ENCODE measurements at places on chromosomes 7 and 10. TPM values are rescaled to one million over a fixed set of nuclear protein-coding genes. Genes with fewer than 3 reads are reported as not detected.

TDRD1 gene
- not detected for total RNA-seq

SORBS1 gene
- 713 TPM for total RNA-seq

SYT15B gene
- not detected for total RNA-seq

HEPACAM2 gene
- 6.4 TPM for total RNA-seq

NSUN6 gene
- total RNA-seq: 11.2 TPM

CNOT4 gene
- total RNA-seq: 4.6 TPM

GRCh38 chr7:74294191-74294998 lies 5.2 kb downstream of the CLIP2 start:
- DNase-seq: no peak

- no peak for DNase-seq
Measured at GRCh38 chr7:151764056-151764920, 112.6 kb downstream of the PRKAG2 start.

- peak; percentile 74 for DNase-seq
Measured at GRCh38 chr7:77199013-77199966, at the start of gene FGL2. TSS of gene FGL2 (minus strand) at chr7:77199819. CDS start at chr7:77199793, 26 bp downstream.

GRCh38 chr10:21130683-21131442 lies 233.8 kb upstream of the NEBL start:
- DNase-seq: no peak

GRCh38 chr7:29987811-29988317 lies 1.7 kb downstream of the SCRN1 start:
- peak; percentile 68 for DNase-seq

DNA sequence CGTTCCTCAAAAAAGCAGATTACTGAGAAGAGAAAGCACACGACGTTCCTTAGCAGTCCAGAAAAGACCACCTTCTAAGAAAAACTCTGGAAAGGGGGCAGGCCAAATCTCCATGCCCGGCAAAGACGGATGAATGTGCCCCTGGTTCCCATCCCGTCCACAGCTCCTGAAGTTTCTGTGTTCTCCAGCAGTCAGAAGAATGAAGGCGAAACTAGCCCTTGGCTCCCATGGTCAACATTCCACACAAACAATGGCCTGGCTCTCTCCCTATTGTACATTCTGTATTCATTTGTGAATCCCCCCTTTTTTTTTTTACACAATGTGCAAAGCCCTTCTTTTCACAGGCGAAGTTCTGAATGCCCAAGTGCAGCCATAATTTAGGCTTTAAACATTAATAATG lies 5.3 kb downstream of the CTBP2 start:
- DNase-seq: no peak

GRCh38 chr7:50212666-50213621 lies 91.6 kb upstream of the IKZF1 start:
- DNase-seq: peak; percentile 29

DNA sequence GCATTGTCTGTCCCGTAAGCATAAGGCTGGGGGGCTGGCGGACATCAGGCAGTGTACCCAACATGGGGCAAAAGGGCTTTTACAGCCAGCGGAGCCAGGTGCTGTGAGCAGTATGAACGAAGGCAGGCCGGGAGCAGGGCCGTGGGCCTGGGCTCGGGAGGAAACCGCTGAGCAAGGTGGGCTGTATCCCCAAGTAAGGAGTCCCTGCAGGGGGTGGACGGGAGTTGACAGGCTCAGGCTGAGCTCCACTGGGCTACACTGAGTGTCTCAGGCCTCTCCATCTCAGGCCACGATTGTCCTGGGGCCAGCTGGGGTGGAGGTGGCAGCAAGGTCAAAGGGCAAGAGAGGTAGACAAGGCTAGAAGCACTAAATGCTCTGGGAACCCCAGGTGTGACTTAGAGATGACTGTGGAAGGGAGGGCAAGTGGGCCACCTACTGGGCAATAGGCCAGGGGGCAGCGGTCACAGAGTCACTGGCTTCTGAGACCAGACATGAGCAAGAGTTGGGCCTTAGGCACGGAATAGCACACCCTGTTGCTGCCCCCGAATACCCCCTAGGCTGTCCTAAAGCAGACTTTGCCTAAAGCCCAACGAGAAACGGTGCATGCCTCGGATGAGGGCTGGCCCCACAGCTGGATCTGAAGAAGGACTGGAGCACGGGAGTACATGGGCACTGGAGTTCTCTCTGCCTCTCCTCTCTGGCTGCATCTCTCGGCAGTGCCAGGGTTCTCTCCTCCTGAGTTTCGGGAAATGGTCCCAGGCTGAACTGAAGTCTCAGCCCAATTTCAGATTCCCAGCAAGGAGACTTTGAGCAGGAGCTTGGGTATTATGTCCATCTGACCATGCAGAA lies 10.8 kb upstream of the RAMP3 start:
- no peak for DNase-seq

DNA sequence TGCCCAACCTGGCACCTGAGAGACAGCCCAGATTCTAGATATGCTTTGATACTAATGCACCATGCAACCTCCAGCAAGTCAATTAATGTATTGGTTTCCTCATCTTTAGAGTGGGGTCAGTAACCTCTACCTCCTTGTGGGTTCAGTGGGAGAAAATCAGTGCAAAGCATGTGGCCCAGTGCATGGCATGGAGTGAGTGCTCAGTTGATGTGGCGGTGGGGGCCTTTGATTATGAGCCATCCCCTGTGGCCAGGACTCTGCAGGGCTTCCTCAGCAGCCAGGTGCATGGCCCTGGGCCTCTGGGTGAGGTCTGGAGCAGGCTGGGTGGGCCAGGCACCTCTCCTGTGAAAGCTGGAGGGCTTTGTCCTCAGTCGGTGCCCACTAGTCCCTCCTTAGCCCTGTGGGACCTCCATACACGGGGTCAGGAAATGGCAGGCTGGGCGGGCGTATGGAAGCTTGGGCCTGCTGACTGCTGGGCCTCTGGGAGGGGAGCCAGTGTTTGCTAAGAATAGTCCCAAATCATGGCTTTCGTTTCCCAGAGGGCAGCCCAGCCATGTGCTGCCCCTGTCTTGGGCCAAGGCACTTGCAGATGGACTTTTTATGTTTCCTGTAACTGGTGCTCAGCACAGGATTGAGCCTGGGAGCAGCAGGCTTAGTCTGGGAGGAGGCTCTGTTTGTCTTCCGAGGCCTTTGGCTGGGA lies 3.4 kb downstream of the PALD1 start:
- no peak for DNase-seq

DNA sequence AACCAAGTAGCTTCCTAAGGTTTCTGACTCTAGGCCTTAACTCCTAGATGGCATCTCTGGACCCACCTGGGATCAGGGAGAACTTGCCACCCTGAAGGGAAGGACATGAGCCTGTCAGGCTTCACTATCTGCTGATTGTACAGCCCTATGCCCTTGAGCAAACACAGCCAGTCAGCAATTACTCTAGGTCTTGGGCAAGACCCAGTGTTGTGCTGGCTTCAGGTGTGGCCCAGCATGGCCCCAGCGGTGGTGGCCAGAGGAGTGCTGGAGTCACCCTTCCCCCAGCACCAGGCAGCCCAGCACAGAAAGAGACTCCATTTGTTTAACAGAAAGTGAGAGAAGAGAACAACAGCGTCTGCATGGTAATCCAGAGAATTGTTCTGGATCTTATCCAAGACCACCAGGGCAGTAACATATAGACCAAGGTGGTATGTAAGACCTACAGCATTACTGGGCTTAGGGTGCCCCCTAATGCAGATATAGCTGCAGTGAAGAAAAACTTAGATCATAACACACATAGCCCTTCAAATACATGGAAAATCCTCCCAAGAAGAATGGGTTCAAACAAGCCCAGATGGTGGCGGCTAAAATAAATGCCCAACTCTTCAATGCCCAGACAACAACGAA lies 207.7 kb downstream of the MAGI2 start:
- DNase-seq: no peak

- DNase-seq: no peak
Measured at GRCh38 chr7:158185653-158186052, 402.0 kb downstream of the PTPRN2 start.

DNA sequence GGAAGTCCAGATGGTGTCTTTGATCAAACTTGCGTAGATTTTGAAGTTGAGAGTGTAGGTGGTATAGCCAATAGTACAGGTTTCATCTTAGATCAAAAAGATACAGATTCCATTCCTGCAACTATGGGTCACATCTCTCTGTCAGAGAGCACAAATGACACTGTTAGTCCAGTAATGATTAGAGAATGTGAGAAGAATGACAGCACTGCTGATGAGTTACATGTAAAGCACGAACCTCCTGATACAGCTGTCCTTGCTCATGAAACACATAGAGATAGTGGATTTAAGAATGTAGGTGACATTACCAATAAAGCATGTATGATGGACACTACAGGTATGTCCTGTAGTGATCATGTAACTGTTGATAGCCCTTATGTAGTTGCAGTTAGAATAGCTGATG lies 59.1 kb downstream of the LOXL4 start:
- no peak for DNase-seq

- DNase-seq: no peak
Measured at GRCh38 chr7:26487780-26488515, 196.3 kb downstream of the SNX10 start.

DNA sequence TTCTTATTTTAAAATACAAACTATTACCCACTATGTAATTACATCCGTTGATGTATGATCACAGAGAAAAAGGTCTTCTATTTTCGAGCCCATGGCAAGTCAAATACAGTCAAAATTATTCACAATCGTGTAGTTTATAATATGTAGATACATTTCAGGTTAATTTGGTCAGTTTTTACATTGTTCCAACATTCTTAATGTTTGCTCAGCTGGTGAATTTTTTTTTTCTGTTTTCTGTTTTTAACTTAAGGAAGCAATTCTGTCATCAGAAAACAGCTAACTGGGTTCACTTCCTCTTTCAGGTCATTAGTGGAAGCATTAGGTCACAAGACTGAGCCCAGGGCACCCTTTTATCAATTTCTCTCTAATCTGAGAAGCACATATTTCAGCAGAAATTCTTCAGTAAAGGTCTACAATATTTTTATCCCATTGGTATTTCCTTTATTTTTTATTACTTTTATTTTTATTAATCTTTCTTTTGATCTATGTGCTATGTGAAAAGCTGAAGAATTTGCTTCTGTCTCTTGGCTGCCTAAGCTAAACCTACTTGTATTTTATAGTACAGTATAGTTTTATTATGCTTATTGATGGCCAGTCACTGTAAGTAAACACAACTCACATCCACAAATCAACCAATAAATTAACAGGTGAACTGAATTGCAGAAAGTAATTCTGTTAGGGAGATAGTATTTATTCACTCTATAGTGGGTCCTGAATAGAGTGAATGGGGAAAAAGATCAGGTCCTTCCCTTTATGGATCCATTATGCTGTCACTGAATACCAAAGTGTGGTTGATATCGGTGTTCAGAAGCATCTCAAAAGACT lies 84.6 kb downstream of the ICA1 start:
- DNase-seq: no peak

DNA sequence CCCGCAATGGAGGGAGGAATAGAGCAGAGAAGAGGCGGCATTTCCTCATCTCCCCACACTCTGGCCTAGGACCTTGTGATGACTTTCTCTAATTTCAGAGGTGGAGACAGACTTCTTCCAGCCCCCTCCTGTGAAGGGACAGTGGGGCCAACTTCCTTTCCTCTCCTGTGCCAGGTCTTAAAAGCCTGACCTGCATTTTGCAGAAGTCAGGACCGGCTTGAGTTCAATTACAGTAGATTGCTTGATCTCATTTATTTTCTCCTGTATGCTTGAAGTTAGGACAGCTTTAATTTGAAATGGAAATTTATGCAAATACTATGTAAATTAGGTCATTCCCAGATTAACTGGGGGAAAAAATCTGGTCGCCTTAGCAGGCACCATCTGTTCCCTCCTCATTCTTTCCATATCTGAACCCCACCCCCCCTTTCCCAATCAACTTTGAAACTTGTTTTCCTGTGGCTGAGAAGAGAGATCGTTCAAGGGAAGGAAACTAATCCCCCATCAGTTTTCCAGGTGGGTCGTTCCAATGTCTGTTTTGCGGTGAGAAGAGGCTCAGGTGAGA lies 57.1 kb downstream of the SYPL1 start:
- DNase-seq: no peak

GRCh38 chr10:3210251-3210877 lies 37.8 kb upstream of the PITRM1 start:
- no peak for DNase-seq

DNA sequence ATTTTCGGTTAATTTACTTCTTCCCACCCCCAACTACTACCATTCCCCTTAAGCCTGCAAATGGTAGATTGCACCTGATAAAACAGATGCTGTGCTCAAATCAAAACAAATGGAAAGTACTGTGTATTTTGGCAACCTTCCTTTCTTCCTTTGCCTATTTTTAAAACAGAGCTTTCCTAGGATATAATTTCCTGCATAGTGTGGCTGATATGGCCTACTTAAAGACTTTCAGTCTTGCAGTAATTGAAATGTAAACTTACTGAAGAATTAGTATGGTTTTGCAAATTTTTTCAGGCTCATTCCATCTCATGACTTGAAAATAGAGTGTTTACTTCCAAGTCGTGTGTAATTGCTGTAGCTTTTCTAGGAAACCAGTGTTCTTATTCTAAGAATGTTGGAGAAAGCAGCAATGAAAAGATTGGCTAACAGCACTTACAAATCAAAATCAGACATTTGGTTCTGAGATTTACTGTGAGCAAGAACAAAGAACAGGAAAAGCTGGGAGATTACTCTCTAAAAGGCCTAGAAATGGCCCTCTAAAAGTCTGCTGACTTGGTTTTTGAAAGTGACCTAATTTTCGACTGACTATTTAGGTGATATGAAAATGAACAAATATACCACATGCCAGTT lies 52.0 kb downstream of the REEP3 start:
- DNase-seq: no peak

DNA sequence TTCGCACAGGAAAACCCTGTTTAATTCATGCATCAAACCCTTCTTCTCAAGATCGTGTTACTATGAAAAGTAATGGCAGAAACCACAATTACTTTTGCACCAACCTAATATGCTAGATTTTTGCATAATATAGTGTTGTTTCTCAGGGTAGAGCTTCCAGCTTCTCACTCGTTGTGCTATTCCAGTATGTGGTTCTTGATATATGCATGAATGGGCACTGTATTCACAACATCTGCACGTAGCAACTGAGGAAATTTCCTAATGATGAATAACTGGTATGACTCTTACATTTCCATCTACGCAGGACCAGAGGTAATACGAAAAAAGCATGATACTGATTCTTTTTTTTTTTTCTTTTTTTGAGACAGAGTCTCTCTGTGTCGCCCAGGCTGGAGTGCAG lies 326.6 kb upstream of the GALNT17 start:
- DNase-seq: no peak

GRCh38 chr10:30282221-30282620 lies 66.9 kb downstream of the MTPAP start:
- DNase-seq: no peak

DNA sequence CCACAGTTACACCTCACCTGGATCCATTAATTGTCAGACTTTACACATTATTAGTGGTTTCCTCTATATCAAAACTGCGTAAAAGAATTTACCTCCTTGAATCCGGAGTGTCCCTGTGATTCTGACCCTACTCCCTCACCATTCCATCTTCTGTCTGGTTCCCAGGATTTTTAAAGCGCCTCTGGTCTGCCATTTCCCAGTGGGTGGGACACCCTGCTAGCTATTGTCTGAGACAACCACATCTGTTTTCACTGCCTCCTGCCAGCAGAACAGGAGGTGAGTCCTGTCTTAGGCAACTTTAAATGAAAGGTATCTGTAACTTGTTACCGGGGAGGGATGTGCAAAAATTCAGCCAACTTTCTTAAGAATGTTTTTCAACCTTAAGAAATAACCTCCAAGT lies 2.3 kb downstream of the MACROH2A2 start:
- DNase-seq: no peak

GRCh38 chr10:79065853-79066252 lies 2.9 kb upstream of the ZMIZ1 start:
- DNase-seq: no peak
